Osteocyte (in vitro differentiated cells): ENCODE measurements at places on chromosomes 2 and 18.

DNA sequence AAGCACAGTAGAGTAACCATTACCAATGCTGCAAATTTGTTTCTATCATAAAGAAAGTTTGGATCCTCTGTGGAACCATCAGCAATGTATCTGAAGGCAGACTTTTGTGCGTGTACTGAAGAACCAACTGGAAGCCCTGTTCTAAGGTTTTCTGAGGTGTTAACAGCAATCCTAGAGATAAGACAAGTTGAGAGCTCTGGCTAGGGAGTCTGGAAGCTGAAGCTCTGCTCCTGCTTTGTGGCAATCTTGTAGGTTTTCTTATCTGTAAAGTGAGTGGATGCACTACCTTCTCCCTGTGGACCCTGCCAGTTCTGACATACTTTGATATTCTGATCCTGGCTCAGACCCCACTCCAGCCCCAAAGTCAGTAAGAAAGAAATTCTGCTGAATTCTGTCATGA, 171.2 kb upstream of the SLC14A2 start:
- no peak for DNase-seq

DNA sequence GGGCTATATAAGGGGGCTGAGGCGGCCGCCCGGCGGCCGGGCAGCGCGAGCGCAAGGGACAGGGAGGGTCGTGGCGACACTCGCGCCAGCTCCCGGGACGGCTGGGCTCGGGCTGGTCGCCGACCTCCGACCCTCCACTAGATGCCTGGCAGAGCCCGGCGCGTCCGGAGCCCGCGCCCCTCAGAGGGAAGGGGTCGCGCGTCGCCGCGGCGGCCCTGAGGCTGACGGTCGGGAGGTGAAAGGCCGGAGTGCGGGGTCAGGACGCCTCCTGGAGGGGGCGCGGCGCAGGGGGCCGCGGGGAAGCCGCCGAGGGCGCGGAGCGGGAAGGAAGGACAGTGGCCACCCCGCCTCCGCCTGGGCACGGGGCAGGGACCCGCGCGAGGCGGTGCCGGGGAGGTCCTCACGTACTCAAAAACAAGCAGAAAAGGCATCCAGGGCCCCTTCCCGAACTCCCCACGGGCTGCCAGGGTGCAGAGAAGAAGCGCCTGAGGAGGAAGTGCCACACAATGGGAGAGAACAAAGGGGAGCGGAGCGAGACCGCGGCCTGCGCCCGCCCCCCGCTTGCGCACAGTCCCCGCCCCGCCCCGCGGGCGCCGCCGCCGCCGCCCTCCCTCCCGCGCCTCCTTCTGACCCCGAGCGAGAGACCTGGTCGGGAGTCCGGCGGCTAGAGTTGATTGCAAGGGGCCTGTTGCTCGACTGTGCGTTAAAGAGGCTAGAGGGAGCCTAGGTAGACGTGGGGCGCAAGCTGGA, 776 bp upstream of the KLF7 start:
- peak; percentile 93 for DNase-seq

DNA sequence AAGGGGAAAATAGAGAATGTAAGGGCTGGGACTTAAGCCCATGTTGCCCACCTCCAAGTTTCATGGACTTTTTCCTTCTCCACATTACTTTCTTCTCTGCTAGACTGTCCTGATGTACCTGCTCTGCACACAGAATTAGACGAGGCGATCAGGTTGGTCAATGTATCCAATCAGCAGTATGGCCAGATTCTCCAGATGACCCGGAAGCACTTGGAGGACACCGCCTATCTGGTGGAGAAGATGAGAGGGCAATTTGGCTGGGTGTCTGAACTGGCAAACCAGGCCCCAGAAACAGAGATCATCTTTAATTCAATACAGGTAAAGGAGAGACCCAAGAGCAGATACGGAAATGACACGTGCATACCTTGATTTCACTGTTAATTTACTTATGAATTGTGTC, 16.2 kb upstream of the TYMS start:
- no peak for DNase-seq

- no peak for DNase-seq
Observed at GRCh38 chr2:142241016-142241415, 110.2 kb upstream of the LRP1B start.

DNA sequence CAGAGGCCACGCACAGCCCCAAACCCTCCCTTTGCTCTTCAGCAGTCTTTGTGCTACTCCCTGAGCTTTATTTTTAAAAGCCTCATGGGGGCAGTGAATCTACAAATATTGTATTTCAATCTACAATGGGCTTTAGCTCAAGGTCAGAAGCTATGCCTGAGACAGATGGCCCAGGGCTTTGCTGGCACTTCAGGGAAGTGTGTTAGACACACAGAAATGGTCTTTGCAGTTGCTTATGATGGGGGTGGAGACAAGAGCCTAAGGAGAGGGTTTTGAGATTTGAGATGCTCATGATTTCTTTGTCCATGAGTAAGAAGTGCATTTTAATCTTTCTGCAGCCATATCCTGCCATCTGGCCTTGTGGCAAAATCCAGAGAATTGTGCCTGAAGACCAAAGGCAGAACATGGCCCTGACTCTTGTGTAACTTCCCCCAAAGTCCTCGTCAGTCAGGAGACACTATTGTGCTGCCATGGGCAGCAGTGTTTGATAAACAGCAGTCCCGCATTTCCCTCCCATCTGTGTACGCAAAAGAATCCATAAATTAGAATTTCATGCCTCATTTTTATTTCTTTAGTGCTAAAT, 92.6 kb downstream of the VAPA start:
- DNase-seq: peak; percentile 59

DNA sequence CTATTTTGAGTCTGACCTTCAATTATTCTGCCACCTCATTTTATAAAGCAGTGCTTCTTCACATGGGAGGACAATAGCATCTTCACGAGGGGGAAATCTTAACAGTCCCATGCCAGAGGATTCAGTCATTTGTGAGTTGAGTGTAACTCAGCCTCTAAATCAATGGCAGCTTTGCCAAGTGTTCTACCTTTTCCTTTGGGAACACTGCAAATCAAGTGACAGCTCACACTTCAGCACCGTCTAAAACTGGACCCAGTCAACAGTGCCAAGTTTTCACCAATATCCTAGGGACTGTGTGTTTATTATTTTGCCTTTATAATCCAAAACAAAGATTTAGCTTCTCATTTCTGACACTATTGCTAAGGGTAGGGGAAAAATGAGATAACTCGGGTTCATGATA, 133.6 kb downstream of the FIGN start:
- DNase-seq: no peak

- peak; percentile 75 for DNase-seq
Observed at GRCh38 chr18:78612318-78612717, 367.3 kb upstream of the SALL3 start.

DNA sequence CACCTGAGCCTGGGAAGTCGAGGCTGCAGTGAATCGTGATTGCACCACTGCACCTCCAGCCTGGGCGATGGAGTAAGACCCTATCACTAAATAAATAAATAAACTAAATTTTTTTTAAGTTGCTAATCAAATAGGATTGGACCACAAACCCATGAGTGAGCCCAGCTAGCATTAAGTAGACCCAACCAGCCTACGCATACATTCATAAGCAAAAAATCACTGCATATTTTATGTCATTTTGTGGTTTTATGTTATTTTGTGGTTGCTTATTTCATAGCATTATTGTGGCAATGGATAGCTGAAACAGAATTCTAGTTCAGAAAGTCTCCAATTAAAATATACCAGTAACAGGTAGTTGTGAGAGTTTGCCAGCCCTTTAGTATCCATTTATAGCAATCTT, 29.1 kb upstream of the ZC3H15 start:
- DNase-seq: no peak

DNA sequence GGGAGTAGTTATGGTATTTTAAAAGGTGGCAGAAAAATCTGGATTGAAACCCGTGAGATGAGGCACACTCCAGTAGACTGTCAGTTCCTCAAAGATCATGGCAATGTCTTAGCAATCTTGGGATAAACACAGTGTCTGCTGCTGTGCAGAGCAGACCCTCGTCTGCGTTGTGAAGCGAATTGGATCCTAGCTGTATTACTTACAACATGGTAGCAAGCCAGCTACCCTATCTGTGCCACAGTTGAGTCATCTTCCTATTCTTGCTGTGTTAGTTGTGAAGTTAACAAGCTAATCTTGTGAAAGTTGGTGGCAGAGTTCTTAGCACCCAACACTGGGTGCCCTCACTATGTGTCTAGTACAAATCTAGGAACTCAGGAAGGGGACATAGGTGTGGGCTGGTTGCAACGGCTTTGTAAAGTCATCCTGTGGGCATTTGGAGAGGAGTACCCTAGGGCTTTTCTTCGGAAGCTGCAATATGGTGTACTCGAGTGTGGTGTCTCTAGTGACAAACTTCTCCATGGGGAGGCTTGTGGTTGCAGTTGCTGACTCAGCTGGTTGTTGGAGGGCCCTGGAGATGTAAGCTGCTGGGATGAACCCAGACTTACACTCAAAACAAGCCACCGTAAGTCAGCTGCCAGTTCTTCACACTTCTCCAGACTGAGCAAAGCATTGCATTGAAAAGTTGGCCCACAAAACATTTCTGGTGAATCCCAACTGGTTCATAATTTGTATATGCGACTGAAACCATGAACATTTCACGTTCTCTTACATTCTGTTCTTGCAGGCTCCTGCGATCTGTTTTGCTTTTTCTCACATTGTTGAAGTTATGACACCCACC, 61.5 kb downstream of the ADCYAP1 start:
- DNase-seq: no peak

DNA sequence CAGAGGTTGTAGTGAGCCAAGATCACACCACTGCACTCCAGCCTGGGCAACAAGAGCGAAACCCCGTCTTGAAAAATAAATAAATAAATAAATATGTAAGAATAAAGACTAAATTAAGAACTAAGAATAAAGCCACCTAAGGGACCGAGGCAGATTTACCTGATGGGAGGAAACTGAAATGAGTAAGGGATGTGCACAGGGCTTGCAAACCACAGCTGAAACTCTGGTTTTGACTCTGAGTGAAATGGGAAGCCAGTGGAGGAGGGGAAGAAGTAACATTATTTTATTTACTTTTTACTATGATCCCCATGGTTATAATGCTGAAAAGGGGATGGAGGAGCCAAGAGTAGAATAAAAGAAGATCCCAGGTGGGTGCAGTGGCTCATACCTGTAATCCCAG, 107.3 kb downstream of the CABYR start:
- DNase-seq: no peak

- DNase-seq: no peak
Observed at GRCh38 chr2:191127235-191127634, 23.6 kb downstream of the STAT4 start.

GRCh38 chr2:117553448-117553847, 261.0 kb upstream of the DDX18 start:
- no peak for DNase-seq

- no peak for DNase-seq
Observed at GRCh38 chr2:120005834-120006521, 6.9 kb upstream of the EPB41L5 start.

- DNase-seq: no peak
Observed at GRCh38 chr2:216134958-216135541, 25.9 kb downstream of the XRCC5 start.

GRCh38 chr2:725468-725867, 48.3 kb upstream of the TMEM18 start:
- DNase-seq: no peak

DNA sequence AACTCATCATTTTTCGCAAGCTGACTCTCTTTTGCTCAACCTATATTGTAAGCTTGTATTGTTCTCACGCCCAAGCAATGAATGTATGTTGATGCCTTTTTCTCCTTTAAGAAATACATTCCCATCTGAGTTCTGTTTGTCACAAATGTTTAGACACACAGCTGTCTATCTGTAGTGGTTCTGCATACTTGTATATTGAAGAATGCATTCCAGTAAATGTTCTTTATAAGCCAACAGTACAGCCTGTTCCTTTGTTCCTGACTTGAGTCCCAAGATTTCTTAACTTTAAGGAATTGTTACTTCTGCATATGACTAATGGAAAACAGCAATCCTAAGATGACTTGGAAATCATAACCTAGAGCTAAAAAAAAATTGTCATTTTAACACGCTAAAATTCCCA, 849.1 kb upstream of the POU3F3 start:
- DNase-seq: no peak

GRCh38 chr2:27647289-27647688, 16.1 kb downstream of the SUPT7L start:
- no peak for DNase-seq

GRCh38 chr18:78378403-78378802, 601.2 kb upstream of the SALL3 start:
- no peak for DNase-seq

DNA sequence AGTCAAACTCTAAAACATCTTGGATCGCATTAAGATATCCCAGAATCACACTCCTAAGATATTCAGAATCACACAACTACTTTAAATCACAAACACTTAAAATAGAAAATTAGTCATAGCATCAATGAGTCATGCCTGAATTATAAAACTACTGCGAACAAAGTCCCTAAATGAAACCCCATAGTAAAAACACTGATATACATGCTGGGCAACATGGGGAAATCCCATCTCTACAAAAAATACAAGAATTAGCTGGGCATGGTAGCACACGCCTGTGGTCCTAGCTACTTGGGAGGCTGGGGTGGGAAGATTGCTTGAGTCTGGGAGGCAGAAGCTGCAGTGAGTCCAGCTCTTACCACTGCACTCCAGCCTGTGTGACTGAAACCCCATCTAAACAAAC, 101.7 kb downstream of the COBLL1 start:
- DNase-seq: no peak

GRCh38 chr2:100036793-100037192, 105.6 kb downstream of the AFF3 start:
- DNase-seq: no peak

DNA sequence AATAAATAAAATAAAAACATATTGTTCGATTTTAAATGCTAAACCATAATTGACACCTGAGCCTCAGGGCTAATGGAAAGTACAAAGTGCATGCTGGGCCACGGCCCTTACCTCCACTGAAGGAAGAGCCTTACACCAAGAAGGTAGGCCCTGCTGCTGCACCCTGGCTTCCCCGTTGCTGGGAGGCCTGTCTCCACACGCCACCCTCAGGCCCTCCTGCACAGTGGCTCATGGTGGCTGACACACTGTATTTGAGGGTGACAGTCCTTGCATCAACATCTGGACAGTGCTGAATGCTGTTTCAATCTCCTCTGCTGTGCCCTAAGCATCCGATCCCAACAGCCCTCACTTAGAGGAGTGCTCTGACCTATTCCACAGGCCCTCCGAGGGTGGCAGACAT, 39.3 kb upstream of the EDAR start:
- no peak for DNase-seq

DNA sequence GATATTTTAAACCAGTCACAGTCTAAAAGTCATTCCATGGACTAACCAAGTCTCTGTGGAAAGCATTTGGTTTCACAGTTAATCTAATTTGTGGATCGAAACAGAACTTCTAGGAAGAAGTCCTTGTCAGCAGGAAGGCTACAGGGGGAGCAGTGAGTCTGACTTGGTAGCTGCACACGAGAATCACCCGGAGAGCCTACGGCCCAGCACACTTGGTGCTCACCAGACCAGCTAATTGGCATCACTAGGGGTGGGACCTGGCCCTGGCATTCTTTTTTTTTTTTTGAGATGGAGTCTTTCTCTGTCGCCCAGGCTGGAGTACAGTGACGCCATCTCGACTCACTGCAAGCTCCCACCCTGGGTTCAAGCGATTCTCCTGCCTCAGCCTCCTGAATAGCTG, 97.7 kb downstream of the ZNF532 start:
- no peak for DNase-seq

GRCh38 chr2:13768274-13768673, 864.2 kb upstream of the LRATD1 start:
- DNase-seq: no peak

GRCh38 chr2:198053776-198054175, 249.4 kb downstream of the PLCL1 start:
- DNase-seq: no peak
